ENCODE measurements at places on chromosomes 11 and 22.
A peak's percentile ranks its signal among the peaks of the same experiment; 100 is the strongest.

DNA sequence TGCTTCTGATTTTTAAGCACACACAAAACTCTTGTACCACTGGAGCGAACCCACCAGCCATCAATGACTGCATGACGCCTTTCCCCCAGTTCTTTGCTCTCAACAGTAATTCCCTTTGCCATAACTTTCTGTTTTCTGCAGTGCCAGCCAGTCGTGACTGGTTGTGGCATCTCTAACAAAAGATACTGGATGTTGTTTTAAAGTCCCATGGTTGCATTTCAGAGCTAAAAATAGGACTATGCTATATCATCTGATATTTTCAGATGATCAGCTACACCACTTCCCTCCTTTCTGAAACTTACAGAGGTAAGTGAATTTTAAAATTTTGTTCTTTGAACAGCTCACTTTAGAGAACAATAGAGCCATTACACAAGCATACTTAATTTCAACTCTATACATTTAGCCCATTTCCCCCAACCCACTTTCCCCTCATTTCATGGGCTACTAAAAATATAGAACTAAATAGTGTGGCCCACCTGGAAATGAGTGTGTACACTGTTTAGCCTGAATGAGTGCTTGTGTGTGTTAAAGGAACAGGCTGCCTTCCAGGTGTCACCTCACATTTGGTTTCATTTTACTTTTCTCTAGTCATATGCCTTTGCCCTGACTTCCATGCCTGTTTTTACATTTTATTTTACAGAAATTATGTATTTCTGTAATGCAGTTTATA lies 136.9 kb upstream of the ZC3H12C start:
- no peak for DNase-seq

- peak; percentile 93 for DNase-seq
Measured at GRCh38 chr11:406796-407650, 7.8 kb downstream of the SIGIRR start.

DNA sequence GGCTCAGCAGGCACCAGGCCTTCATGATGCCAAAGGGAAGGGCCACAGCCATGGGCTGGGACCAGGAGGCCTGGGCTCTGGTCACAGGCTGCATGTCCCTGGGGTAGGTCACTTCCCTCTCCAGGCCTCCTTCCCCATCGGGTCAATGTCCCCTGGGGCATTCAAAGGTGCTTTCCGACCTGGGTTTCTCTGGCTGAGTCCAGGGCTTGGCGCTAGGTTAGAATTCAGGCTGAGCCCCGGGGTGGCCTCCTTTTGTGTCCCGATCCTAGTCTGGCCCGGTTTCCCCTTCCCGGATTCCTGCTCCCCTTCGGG lies 12.2 kb downstream of the MAFF start:
- DNase-seq, result no peak

DNA sequence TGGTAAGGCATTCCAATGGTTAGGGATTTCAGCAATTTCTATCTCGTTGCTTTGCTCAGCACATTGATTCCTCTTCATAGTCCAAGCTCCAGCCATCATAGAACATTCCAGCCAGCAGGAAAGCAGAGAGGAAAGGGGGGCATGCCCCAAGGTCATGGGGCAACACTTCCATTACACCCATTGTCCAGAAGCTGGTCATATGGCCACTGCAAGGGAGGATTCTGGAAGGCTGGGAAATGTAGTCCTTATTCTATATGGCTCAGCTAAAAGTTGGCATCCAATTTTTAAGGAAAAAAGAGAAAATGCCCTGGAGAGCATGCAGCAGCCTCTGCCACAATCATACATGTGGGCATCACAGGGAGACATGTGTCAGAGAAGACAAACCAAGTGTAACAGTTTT lies 47.1 kb upstream of the RCN1 start:
- DNase-seq, result no peak

GRCh38 chr11:36385121-36385970 lies 89.3 kb downstream of the PRR5L start:
- DNase-seq, result no peak

DNA sequence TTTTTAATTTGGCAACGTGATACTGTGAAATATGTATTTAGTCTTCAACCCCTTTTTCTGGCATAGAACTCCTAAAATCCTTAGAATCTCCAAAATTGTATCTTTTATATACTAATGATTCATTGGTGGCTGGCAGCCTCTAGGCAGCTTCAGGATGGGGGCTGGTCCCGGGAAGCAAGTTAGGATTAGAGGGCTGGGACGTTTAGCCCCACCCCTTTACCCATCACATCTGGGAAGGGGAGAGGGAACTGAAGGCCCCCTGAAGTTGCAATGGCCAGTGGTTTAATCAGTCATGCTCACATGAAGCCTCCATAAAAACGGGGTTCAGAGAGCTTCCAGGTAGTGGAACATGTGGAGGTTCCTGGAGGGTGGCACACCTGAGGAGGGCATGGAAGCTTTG lies 7.1 kb downstream of the IL17RA start:
- DNase-seq, result no peak

DNA sequence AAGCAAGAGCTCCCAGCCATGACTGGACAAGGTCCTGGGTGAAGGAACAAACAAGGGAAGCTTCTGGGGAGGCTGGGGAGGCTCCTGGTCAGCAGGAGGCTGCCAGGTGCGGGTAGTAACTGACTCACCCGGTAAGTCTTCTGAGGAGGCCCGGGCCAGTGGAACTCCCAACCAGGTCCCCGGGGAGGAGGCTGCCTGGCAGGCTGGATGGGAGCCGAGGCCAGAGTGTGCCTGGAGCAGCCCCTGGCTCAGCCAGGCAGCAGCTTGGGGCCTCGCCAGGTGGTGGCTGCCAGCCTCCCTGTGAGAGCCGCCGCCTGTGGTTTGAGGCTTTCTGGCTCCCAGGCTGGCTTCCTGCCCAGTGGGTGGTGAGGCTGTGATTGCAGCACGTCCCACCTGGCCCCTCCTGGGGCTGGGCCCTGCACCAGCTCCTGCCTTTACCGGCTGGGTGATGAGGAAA lies 46.2 kb downstream of the IGF2 start:
- peak; percentile 86 for DNase-seq

- peak; percentile 41 for DNase-seq
Measured at GRCh38 chr22:44592126-44592823, 94.2 kb upstream of the RTL6 start.

Measured in Jurkat, Clone E6-1 (cell line).